ENCODE measurements at places on chromosomes 7 and 10. TPM values are rescaled to one million over a fixed set of nuclear protein-coding genes. Genes with fewer than 3 reads are reported as not detected.
A peak's percentile ranks its signal among the peaks of the same experiment; 100 is the strongest.

- DNase-seq = no peak
These were observed 48.9 kb downstream of the AHR start for GRCh38 chr7:17347401-17347800.

GRCh38 chr10:78952686-78953085 lies 116.1 kb upstream of the ZMIZ1 start:
- DNase-seq = no peak

Gene NMT2
- total RNA-seq = 26.1 TPM

GRCh38 chr10:68327889-68328786 lies 3.7 kb upstream of the HNRNPH3 start:
- DNase-seq = peak; percentile 16

Gene CPA4
- total RNA-seq = 38.7 TPM

DNA sequence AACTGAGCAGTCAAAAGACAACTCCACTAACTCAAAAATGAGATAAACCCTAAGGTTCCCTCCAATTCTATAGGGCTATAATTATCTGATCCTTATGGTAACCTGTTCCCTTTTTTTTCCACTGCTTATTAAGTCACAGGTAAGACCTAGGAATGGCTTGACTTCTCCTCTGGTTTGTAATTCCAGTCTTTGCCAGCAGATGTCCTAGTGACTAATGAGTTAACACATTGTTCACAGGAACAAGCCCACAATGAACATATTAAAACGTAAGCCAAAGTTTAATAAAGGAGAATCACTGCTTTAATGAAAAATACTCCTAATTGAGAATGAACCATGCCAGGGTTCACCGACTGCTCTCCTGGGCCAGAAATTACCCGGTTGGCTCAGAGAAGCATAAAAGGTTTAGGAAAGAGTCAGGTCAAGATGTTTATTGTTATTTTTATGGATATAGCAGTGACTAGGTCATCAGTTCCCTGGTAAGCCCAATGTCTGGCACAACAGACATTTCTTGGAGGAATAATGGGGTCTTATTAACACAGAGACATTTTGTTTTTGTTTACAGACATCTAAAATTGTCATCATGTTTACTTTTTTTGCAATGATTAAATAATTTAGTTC lies 120.1 kb downstream of the ELAPOR2 start:
- peak; percentile 68 for DNase-seq

Gene LRRN3
- 0.07 TPM for total RNA-seq

Gene WNT2
- 0.12 TPM for total RNA-seq

Gene DENND11
- 23.4 TPM for total RNA-seq

Gene OR9A2
- not detected for total RNA-seq

Gene CADPS2
- total RNA-seq = 7.5 TPM

Gene UFSP1
- 5.6 TPM for total RNA-seq

Gene CFAP70
- total RNA-seq = 2.9 TPM

Gene KLLN
- total RNA-seq = 1.4 TPM

Gene TAS2R3
- 1.4 TPM for total RNA-seq

DNA sequence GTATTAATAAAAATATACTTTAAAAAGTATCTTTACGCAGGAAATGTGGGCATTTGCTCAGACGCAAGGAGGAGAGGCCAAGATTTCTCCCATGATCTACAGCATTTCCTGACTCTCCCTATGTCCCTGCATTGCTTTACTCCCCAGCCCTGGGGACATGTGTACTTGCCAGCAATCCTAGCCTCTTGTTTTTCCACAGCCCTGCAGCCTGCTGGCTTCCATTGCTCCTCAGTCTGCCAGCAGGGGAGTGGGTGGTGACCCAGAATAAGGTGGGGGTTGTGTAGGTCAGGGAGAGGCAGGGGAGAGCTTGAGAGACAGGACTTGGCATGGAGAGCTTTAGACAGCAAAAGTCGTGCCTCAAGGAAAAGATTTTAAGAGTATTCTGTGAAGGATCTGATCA lies 307.7 kb downstream of the CDK14 start:
- no peak for DNase-seq

Gene CNNM1
- total RNA-seq = not detected

Gene ADCY1
- total RNA-seq = 0.05 TPM

DNA sequence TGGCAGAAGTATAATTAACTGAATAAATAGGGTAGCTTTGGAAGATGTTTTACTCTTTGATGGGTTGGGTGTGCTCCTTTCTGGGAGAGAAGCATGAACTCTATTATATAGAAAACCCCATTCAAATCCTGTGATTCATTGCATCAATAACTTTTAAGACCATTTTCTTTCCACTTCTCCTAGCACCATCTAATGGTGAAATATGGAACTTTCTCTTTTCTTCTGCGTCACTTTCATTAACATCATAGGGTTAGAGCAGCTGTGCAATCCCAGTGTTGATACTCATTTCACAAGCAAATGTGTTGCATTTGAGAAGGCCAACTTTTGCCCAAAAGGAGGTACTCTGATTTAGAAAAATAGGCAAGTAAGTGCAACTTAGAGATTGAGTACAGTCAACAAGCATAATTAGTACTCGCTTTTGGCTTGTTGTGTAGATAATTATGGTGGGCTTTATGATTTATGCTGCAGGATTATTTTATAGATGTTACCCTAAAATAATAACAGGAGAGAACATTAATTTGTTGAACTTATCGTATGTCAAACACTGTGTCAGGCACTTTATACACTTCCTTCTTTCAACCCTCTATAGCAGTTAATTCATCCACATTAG lies 92.9 kb downstream of the CPED1 start:
- peak; percentile 44 for DNase-seq

GRCh38 chr7:16646472-16647072 lies 591 bp downstream of the BZW2 start:
- no peak for DNase-seq

- DNase-seq = no peak
These were observed 445 bp downstream of the SSBP1 start for GRCh38 chr7:141738592-141739013.

GRCh38 chr10:6525599-6526165 lies 54.4 kb downstream of the PRKCQ start:
- DNase-seq = no peak

- DNase-seq = no peak
These were observed 52.7 kb upstream of the SLC29A3 start for GRCh38 chr10:71266147-71266917.

- DNase-seq = no peak
These were observed 32.1 kb upstream of the ADO start for GRCh38 chr10:62772186-62772974.

DNA sequence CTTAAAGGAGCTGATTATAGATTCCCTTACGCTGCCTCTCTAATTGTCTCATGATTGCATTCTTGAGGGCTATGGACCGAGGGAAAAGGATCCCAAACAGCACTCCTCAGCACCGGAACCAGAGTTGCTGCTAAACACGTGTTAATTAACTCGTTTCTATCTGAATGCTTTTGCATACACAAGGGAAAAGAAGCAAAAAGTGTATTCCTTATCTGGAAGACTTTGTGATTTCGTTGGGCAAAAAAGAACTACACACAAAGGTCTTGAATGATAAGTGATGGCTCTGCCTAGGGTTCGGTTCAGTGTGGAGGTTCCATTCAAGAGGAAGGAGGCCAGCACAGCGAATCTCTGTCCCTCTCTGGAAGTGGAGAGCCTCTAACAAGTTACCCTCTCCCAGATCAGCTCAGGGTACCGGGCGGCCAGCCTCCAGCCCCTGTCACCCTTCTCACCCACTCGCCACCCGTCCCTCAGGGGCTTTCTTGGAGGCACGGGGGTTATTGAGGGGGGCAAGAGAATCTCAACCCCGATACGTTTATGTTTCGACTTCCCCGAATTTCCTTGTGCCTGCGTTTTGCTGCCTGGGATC lies 515 bp upstream of the SLC4A2 start:
- DNase-seq = no peak

- no peak for DNase-seq
These were observed 22.7 kb upstream of the AKR1B10 start for GRCh38 chr7:134504660-134505164.

DNA sequence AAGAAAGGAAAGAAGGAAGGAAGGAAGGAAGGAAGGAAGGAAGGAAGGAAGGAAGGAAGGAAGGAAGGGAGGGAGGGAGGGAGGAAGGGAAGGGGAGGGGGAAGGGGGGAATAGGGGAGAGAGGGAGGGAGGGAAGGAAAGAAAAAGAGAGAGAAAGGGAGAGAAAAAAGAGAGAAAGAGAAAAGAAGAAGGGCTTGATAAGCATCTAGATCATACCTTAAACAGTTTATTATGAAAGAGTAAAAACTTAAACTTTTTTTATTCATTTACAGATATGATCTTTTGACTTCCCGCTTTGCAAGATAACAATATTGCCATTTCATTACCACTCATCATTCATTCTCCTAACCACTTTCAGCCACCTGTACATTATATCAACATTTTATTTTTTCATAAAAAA lies 53.6 kb upstream of the TMEM106B start:
- DNase-seq = no peak

DNA sequence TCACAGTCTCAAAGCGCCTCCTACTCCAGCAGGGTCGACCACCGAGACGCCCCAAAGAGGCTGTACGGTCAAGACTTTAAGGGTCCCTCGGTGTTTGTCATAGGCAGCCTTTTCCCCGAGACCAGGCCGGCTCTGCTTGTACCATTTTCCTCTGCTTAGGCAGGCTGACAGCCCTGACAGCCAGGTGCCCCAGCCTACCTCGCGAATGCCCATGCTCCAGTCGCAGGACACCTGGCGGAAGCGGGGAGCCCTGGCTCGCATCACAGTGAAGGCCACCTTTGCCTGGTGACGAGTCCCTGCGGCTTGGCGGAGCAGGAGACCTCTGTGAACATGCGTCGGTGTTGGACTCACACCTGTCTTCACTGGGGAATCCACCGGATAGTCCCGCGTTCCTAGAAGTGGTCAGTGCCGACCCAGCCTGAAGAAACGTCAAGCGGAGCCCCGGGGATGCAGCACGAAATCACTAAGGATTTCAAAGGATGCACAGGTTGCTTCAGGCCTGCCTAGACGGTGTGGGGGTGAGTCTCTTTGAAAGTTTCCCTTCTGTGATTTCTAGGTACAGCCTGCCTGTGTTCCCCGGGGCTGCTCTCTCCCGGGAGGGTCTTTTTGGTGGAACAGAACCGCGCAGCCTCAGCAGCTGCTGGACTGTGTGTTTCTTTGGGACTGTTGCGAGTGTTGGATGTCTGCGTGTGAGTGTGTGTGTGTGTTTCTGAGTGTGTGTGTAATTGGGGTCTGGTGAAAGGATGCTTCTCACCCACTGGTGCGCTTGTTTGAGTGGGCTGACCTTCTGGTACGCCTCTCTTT lies 30.5 kb upstream of the ZNF273 start:
- DNase-seq = no peak

Gene CAMK1D
- total RNA-seq = 9.6 TPM

- no peak for DNase-seq
These were observed at the start of gene CALHM2 for GRCh38 chr10:103451831-103452505. Gene CALHM2 (minus strand): TSS chr10:103452370. CDS start chr10:103449941, 2,429 bp downstream.

Gene CCDC146
- total RNA-seq = 6.3 TPM

- no peak for DNase-seq
These were observed 778.5 kb downstream of the NRG3 start for GRCh38 chr10:82653244-82654155.
